ENCODE measurements at places on chromosomes 16 and 17.

DNA sequence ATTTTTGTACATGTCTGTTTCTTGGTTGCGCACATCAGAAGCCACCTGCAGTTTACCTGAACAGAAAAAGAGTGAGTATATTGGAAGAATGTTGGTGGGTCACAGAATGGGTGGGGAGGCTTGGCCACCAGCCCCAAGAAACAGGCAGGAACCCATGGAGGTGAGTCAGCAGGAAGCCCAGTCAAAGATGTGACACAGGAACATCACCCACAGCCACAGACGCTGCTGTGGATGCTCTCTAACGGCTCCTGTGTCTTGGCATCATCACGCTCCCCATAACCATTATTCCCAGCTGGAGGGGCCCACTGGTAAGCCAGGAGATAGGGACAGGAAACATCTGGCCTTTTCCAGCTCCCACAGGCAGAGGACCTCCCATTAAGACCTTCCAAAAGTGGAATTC, 94.0 kb upstream of the WSB1 start:
- no peak for DNase-seq

- no peak for DNase-seq
These were observed 709 bp downstream of the STAT5A start for GRCh38 chr17:42288803-42289610.

DNA sequence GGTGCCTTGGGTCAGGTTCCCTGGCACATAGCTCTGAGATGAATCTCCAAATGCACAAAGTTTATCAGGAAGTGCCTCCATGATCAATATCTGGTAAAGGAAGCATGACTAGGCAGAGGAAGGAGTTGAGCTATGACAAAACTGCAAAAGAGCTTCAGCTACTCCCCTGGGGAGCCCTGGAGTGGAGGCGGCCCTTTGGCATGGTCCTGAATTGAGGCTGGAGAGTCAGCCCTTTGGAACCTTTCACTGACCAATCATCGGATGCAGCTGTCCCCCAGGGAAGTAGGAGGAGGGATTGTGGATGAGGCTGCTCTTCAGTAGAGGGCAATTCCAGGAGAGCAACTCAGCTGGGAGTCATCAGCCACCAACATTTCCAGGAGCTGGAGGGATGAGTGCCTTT, 46.1 kb upstream of the NLRP1 start:
- DNase-seq: no peak

GRCh38 chr17:81188491-81188840, 22.4 kb upstream of the AATK start:
- DNase-seq: no peak

DNA sequence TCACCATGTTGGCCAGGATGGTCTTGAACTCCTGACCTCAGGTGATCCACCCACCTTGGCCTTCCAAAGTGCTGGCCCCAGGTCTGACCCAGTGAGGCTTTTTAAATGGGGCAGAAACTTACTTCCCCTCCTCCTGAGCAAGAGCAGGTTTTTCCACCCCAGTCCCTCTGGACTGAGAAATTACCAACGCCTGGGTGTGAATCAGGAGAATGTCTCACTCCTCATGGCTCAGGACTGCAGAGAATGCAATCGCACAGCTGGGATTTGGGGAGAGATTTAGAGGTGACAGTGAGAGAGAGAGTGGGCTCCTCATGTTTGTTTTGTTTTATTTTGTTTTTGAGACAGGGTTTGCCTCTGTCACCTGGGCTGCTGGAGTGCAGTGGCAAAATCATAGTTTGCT, 203.6 kb downstream of the RAB11FIP4 start:
- DNase-seq: no peak

DNA sequence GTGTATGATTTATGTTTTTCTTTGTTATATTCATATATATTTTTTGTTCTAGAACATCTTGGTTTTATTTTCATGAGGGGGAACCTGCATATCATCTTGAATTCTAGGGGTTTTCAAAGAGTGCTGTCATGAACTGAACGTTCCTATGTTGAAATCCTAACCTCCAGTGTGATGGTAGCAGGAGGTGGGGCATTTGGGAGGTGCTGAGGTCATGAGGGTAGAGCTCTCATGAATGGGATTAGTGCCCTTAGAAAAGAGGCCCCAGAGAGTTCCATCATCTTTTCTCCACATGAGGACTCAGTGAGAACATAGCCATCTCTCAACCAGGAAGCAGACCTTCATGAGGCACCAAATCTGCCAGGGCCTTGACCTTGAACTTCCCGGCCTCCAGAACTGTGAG, 34.6 kb upstream of the CCDC182 start:
- DNase-seq: no peak

GRCh38 chr16:10738231-10739077, 5.2 kb upstream of the NUBP1 start:
- no peak for DNase-seq

- no peak for DNase-seq
These were observed 375.7 kb upstream of the CDH11 start for GRCh38 chr16:65497571-65497970.

DNA sequence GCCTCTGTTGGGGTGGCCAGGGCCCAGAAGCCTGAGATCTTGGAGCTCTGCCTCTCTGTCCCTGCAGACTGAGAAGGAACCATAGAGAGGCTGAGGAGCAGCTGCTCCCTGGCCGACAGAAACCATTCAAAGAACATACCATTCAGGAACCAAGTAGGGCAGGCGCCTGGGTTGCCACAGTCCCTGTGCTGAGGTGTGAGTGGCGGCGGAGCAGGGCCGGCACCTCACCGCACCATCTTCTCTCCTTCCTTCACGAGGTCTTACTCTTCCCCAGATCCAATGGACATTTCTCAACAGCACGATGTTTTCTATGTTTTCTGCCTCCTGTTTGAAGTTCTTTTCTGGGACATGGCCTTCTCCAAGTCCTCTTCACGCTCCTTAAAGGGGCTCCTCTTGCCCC, 22.8 kb upstream of the ALOX15 start:
- no peak for DNase-seq

DNA sequence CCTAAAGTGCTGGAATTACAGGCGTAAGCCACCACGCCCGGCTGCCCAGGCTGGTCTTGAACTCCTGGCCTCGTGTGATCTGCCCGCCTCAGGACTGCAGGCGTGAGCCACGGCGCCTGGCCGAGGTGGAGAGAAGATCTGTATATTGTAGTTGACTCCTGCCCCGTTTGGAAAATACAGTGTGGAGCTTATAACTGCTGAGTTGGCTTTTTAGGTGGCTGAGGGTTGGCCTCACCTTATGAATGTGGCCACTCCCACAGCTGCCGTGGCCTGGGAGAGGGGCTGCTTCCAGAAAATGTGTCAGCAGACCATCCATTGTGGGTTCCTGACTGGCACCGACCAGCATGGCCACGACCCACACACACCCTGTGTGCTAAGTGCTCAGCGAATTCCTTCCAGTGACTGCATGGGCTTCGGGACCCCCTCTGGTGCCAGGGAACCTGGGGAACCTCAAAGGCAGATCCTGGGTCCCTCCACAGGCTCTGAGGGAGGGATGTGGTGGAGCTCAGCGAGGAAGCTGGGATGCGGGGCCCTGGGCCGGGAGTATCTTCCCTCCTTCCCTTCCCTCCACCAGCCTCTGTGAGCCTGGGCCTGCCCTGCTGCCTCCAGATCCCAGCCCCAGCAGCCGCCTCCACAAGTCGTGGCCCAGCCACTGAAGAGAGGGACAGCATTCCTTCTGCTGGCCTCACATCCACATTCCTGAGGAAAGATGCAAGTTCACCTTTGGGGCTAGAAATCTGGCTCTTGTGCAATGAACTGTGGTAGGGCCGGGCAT, 10.9 kb upstream of the RAB11FIP3 start:
- no peak for DNase-seq

GRCh38 chr16:54331241-54332002, 44.8 kb upstream of the IRX3 start:
- no peak for DNase-seq

DNA sequence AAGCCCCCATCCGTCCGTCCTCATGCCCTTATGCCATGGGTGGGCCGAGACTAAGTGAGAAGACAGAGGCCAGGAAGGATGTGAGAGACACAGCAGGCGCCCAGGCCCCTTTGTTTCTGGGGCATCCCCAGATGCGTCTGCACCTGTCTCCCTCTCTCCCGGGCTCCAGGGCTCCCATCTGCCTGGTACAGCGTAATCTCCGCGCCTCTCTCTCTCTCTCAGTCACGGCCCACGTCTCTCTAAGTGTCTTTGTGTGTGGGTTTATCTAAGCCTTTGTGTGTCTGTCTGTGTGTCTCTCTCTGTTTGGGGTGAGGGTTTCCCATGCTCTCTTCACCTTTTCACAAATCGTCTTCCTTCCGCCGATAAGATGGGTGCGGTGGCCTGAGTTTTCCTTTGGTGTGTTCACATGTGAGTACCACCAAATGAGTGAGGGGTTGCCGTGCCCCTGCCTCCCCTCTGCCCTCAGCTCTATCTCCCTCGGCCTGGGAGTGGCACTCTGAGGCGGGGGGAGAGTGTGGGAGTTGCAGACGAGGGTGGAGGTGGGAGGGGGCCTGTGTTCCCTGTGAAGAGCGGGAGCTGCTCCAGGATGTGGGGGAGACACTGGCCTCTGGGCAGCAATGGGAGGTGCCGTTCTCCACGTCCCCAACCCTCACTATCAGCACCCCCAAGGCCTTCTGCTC, 25.8 kb upstream of the ABCC3 start:
- DNase-seq: no peak

DNA sequence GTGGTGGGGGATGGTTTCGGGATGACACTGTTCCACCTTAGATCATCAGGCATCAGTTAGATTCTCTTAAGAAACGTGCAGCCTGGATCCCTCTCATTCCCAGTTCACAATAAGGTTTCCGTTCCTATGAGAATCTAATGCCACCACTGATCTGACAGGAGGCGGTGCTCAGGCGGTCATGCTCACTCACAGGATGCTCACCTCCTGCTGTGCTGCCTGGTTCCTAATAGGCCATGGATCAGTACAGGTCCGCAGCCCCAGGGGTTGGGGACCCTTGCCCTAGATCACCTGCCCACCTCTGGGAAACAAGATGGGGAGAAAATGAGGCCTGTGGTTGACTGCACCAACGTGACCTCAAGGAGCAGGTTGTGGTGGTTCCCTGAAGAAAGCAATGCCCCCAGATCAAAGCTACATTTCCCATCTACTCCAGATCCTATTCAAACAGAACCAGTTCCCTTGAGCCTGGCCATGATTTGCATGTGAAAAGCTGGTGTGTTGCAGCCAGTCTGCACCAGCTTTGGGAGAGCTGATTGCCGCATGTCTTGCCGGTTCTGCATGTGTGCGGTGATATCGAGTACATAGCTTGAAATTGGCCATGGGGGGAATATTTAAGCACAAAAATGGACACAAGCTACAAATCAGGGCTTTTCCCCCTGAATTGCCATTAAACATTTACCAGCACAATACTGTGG, 183.2 kb upstream of the HSBP1 start:
- DNase-seq: no peak

DNA sequence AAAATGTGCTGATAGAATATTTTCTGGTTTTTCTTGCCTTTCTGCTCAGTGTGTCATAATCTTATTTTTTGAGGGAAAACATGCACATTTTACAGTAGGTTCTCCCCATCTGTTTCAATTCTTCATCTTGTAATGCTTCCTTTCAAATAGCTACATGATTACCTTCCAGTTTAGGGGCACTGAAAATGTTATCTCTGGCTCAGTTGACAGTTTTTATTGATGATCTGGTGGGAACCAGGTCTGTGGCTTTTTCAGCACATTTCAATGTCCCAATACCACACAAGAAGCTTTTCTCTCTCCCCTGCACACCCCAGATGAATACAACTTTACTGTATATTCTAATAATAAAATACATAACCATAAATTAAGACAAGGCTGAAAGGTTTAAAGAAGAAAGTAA, 36.5 kb downstream of the FTO start:
- DNase-seq: no peak

DNA sequence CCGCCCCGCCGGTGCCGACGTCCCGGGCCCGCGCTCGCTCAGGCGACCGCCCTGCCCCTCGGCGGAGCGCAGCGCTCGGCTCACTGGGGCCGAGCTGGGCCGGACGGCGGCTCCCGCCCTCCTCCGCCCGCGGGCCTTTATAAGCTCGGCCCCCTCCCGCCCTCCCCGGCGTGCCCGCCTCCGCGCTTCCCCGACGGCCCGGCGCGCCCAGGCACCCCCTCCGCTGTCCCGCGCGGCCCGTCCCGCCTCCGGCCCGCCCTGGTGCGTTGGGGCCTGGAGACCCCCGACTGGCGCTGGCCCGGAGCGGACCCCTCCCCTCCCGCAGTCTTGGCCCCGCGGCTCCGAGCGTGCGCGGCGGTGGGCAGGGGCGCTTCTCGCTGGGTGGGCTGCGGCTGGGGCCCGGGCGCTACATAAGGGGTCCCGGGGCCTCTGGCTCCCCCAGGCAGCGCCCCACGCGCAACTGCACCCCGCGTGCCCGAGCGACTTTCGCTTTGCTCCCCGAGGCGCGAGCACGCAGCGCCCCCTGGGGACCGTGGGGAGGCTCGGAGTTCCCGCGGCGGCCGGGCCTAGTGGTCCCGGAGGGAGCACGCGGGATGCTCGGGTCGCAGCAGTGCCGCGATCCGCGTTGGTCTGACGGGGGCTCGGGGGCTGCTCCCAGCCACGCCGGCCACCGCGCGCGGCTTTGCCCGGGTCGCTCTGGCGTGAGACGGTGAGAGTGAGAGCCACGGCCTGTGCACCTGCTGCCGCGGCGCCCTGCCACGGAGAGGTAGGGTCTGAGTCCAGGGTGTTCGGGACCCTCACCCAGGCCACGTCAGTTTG, at the start of gene PIEZO1:
TSS of gene PIEZO1 (minus strand) at position 115 of the 819 bp plus-strand sequence. CDS start 256 bp downstream, outside the sequence.
- peak; percentile 75 for DNase-seq

DNA sequence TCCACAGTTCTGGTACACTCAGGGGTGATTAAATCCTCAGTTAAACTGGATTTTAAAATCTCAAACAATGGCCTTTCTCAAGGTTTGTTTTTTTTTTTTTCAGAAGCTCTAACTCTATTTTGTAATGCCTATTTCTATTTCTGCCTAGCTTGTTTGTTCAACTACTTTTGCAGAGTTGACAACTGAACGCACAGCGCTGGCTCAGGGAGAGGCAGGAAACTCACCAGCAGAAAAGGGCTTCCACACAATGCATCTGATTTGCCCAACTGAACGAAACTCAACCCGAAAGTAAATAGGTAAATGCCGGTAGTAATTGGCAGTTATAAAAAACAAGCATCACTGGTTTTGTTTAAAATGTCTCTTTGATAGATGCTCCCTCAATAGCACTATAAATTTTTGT, 52.7 kb upstream of the CNEP1R1 start:
- no peak for DNase-seq

- peak; percentile 85 for DNase-seq
These were observed 17.2 kb downstream of the SREBF1 start for GRCh38 chr17:17819561-17819995.

- DNase-seq: no peak
These were observed 103.9 kb downstream of the MGAT5B start for GRCh38 chr17:76972046-76972641.

GRCh38 chr16:1109648-1110047, 13.6 kb upstream of the C1QTNF8 start:
- DNase-seq: no peak

DNA sequence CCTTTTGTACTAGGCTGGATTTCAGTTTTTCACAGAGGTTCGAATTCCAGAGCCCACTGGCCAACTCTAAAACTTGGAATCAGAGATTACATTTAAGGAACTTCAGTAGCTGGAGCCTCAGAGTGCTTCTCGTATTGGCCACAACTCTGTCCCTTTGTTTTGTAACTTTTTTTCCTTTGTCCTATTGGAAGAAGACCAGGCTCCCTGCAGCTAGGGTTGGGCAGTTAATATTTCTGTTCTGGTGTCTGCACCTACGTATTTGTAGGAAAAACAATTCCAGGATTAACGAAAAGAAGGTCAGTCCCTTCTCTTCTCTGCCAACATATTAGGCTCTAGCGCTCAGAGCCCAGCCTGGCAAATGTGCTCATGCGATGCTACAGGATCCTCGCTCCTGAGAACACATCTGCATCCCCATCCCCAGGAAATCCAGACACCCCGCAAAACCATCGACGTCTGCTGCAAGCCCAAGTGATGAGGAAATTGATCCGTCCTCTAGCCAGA, 1.9 kb downstream of the CDH11 start:
- DNase-seq: no peak

Data from BE2C (cell line).